ENCODE measurements at places on chromosomes 1 and 21.

DNA sequence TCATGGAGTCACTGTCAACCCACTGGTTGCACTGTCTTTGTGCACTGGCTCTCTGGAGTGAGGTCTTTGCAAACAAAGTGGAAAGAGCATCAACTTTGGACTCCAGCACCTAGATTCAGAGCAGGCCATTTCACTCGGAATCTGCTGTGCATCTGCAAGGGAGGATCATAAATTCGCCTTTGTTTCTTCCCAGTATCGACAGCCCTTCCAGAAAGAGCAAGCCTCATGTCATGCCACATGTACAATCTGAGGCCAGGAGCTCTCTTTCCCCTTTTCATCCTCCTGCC lies 853 bp upstream of the PCSK9 start:
- no peak for DNase-seq

DNA sequence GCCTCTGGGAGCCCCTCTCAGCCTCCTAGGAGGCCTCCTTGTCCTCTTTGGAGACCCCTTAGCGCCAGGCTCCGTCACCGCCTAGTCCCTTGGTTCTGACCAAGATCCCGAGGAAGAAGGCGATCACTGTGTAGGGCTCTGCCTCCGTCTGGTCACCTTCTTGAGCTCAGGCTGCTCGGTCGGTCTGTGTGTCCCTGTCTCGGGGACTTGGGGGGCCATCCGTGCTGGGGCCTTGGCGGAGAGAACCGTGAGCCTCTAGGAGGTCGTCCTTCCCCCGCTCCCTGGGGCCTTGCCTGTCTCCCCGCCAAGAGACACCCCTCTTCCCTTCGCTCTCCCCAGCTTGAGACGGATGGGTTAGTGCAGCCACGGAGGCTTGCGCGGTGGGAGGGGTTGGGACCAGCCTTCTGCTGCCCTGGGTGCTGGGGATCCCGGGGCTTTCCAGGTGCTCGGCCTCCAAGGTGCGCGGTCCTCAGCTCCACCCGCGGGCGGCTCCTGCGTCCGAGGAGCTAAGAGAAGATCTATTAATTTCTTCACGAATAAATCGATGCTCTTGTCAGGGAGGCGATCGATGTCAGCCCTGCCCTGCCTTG lies 701 bp upstream of the INSRR start:
- peak; percentile 40 for DNase-seq

- no peak for DNase-seq
Measured at GRCh38 chr1:82901118-82901517, 1097.8 kb downstream of the TTLL7 start.

GRCh38 chr1:222892137-222892769 lies 77.4 kb downstream of the DISP1 start:
- no peak for DNase-seq

DNA sequence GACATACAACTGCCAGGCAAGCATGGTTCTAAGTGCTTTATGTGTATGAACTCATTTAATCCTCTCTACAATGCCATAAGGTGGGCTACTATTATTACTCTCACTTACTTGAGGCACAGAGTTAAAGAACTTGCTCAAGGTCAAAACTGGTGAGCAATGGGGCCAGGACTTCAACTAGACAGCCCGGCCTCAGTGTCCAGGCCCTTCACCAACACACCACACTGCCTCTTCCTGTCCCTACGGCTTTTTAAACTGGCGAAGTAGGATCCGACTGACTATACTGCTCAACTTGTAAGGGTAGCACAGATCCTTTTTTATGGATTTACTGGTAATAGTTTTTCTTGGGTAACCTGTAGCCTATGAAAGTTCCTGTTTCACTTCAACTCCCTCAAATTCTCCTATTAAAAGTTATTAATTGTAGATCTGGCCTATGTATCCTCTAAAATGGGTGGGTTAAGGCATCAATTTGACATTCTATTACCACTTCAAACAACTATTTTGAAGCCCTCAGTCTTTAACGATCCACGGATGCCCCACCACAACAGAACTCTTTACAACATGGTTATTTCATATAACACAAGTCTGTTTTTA lies 4.3 kb downstream of the ERRFI1 start:
- DNase-seq, result no peak

DNA sequence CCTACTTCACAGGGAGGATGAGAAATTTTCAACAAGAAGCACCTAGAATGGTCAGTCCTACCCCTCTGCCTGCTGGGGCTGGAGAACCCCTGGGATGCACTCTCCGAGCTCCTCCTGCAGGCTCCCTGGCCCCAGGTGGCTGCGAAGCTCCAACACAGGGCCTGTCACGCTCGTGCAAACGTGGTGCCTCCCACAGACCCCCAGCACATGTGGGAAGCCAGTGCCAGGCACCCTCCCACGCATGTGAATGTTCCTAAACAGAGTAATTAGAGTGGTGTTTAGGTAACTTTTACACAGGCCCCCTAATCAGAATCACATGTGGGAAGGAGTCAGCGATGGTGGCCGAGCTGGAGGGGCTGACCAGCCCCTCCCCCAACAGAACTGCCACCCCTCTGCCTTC lies 28.4 kb downstream of the GLIS1 start:
- no peak for DNase-seq

All from RPMI8226 (cell line).